COR-L47 (cell line): ENCODE measurements at places on chromosomes 5 and 9.

DNA sequence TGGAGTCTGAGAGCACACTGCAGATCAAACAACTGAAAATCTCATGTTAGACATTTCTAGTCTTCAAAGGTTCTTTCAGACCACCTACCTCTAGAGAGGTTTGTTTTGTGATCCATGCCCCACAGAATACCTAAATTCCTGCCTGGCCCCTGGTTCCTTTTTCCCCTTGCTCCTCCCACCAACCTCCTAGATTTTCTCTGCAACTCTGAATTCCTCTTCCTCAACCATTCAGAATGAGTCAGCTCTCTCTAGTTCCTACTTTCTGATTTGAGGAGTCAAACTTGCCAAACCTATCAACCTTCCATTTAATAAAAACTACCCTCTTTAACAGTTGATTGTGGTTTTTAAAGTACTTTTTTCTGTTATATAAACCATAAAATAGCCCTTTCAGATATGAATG lies 83.2 kb upstream of the ZNF462 start:
- no peak for DNase-seq

DNA sequence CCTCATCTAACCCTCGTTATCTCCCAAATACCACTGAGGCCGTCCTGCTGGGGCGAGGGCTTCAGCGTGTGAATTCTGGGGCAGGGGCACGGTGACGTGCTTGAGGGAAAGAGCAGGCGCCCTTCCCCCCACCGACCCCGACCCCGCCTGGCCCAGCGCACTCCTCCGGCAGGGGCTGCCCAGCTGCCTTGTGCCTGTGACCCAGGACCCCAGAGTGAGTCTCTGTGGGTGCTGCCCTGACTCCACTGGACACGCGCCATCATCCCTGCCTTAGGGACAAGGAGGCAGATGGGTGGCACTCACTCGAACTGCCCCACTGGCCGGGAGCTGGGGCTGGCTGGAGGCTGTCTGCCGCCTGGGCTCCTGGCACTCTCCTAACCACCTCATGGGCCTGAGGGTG lies 136.2 kb upstream of the LPCAT1 start:
- DNase-seq: no peak

- DNase-seq: no peak
Measured at GRCh38 chr5:118165619-118166018, 822.7 kb downstream of the DTWD2 start.

DNA sequence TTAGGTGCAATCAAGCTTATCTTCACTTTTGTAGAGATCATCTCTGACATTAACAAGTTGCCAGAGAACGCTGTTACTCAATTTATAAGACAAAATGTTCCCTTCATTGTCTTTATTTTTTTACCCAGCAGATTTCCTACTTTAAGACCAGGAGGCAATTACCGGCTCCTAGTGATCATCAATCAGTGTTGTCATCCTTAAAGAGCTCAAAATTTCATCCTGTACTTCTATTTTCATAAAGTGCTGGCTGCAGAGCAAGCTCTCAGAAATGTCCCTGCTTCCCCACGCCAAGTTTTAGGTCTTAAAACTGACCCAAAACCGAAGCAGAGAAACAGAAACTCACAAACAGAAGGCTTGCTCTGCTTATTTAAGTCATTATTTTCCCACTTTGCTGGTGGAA lies 82.9 kb downstream of the PJA2 start:
- no peak for DNase-seq

DNA sequence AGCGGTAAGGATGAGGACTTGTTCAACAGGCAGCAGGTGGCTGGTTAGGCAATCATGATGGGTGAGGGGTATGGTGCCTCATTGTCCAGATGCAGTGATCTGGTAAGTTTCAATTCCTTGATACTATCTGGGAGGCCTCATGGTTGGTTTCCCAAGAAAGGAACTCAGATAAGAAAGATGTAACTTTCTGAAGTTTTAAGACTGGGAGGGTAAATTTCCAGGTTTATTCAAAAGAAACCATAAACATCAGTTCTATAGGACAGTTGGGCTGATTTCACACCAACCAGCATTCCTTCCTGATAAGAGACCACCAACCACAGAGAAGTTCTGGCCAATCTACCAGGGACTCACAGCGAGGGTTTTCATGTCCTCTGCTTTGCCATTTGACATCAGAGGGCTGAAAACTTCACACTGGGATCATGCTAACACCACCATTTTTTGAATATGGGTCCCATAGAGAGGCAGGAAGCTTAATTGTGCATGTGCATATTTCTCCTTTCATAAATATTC lies 773 bp upstream of the AGGF1 start:
- DNase-seq: no peak

- no peak for DNase-seq
Measured at GRCh38 chr9:68847765-68848164, 142.7 kb downstream of the PIP5K1B start.

- DNase-seq: no peak
Measured at GRCh38 chr5:58599217-58599616, 16.3 kb downstream of the RAB3C start.

DNA sequence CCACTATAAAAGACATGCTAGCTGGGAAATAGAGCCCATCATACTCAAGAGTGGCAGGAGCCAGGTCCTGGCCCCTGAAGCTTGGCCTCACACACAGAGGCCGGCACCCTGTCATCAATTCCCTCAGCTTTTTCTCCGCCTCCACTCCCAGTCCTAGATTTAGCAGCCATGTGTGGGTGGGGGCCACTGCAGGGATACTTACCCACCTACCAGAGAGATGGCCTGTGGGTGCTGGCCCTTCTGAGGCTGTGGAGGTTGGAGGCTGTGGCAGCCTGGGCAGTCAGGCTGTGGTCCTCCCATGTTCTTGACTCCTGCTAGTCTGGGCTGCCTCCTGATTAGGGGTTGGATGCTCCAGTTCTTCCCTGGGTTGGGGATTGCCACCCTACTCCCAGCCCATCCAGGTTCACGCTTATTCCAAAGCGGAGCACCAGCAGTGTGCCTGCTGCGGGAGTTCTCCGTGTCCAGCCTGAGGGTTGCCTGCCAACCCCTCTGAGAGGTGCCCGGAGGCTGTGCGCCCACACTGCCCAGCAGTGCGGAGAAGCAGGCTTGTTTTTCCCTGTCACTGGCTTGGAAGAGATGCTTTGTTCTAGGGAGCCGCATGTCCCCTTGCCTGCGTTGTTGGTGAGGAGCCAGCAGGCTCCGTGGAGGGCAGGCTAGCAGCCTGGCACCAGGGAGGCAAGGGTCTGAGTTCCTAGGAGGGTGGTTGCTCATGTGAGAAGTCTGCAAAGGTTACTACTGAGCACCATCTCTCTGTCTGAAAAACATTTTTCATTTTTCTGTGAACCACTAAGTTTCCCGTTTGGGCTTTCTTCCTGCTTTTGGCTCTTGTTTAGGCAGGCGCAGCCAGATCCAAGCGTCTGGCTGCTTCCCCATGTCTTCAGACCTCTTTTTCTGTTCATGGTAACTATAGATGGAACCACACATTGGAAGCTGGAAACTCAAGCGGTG lies 7.5 kb downstream of the SLC22A5 start:
- DNase-seq: no peak

DNA sequence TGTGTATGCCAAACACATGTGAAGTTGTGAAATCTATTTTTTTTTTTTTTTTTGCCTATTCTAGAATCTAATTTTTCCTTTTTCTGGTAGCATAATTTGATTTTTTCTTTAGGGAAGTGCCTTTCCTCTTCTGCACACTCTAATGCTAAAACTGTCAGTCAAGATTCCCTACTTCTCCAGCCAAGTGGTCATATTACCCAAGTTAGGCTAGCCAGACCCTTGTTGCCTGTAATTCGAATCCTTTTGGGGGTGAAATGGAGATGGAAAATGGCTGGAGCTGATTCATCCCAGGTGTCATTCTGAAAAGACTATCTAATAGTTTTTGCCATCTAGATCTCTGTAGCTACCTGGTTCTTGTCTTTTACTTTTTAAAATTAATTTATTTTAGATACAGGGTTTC lies 24.8 kb upstream of the UBAP1 start:
- DNase-seq: no peak

DNA sequence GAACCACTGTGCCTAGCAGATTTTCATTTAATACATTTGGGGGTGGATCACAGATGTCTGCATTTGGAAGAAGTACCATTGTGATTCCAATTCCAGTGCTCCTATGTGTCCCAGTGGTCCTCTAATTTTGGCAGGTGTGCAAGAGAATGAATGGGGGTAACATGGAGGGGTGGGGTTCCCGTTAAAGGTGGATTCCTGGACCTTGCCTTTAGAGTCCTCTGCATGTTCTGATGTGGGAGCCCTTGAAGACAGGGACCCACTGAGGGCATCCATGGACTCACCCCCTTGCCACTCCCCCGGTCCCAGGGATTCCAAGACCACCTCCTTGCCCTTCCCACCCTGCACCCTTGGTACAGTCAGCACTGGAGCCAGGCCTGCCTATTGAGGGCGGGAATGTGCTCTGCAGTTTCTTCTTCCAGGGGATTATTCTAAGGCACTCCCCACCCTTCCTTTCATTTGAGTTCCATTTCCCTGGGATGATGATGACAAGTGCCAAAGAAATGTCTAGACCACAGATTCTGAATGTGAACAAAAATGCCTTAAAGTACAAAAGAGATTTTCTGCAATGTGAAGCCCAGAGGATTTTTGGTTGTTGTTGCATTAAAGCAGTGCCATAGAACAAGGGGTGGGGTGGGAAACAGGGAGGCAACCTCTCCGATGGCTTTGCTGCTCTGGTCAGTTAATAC lies 119.4 kb upstream of the PTCH1 start:
- no peak for DNase-seq

GRCh38 chr5:97635553-97635952 lies 452.5 kb upstream of the RIOK2 start:
- no peak for DNase-seq

GRCh38 chr5:60162441-60162840 lies 268.9 kb upstream of the PDE4D start:
- DNase-seq: peak; percentile 14

DNA sequence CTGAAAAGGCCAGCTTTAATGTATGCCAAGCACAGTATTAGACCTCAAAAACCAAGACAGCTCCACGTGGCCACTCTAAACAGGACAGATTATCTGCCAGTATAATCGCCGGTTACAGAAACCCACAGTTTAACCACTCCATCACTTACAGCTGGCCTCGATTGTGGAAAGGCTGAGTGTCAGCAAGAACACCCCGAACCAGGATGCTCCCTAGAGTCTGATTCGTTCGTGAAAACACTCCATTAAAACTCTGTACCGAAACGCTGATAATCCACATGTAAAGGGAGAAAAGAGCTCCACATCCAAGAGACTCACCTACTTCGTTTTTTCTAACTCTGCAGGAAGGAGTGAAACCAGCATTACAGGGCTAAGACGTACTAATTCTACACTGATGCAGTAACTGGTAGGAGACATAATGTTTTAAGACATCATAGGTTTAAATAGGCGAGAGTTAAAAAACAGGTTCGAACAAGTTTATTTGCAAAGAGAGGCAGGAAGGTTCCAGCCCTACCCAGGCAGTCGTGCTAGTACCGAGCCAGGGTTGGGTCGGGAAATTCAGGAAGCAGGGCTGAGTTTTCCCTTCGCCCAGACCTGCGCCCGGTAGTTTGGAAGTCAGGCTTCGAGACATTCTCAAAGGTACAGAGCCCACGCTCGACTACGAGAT lies 949 bp downstream of the SERINC5 start:
- no peak for DNase-seq

DNA sequence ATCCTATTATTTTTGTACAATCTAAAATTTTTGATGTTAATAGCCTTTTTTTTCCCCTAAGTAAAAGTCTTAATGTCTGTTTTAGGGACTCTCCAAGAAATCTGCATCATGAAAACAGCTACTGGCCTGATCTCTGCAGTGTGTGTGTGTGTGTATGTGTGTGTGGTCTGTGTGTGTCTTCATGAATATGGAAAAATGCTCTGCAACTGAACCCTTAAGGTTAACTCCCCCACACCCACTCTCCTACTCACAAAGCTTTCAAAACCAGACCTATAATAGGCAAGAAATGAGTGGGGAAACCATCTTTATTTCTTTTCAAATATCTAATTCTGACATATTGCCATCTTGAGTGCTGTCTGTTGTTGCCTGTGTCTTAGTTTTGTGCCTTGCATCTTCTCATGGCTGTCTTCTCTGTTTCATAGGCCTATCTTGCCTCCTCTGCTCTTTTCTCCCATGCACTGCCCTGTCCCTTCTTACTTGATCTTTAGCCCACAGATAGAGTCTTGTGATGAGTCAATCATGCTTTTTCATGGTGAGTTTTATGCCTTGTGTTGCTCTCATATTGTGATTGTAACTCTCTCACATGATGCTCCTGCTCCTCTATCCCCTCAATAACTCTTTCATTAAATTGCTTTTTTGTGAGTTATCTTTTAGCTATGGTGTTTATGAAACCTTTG lies 68.3 kb downstream of the CHSY3 start:
- DNase-seq: no peak
